ENCODE measurements at places on chromosomes 12 and 14. TPM values are rescaled to one million over a fixed set of nuclear protein-coding genes. Genes with fewer than 3 reads are reported as not detected.
A peak's percentile ranks its signal among the peaks of the same experiment; 100 is the strongest.

Gene PPP1R13B
- 36.5 TPM for total RNA-seq

Gene ACVRL1
- not detected for total RNA-seq

Gene CLECL1
- not detected for total RNA-seq

Gene GPR84
- not detected for total RNA-seq

Gene RHEBL1
- 2.9 TPM for total RNA-seq

Gene PPP1CC
- total RNA-seq = 170 TPM

Gene GRIN2B
- not detected for total RNA-seq

Gene GRIP1
- 16.0 TPM for total RNA-seq

Gene ATG101
- total RNA-seq = 44.6 TPM

GRCh38 chr12:85275374-85275773 is 4.6 kb upstream of the ALX1 start:
- DNase-seq = no peak
- H3K27me3 ChIP-seq = no peaks in the 10 kb centered on the region
- H3K4me3 ChIP-seq = no peak overlapping the region
- no peaks in the 10 kb centered on the region for H3K4me1 ChIP-seq
- no peaks in the 10 kb centered on the region for H3K36me3 ChIP-seq
- no peak overlapping the region for H3K27ac ChIP-seq

GRCh38 chr12:52808573-52809160 is 5.2 kb downstream of the KRT4 start:
- H3K4me3 ChIP-seq = no peak overlapping the region
- H3K27ac ChIP-seq = no peak overlapping the region
- DNase-seq = no peak
- no peaks in the 10 kb centered on the region for H3K27me3 ChIP-seq
- no peaks in the 10 kb centered on the region for H3K36me3 ChIP-seq

DNA sequence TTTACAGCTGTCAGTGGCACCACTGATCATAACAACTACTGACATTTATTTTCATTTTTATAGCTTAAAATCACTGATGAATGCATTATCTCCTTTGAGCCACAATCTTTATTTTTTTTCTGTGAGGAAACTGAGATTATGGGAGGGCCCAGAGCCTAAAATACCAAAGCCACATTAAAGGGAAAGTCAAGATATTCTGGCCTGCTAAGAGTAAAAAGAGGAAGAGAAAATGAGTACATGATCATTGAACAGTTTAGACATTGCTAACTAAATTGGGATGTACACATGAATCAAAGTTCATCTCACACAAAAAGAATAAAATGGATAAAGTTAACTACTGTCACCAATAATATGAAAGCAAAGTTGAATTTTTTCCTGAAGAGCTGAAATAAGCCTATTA is 170.5 kb upstream of the GARIN2 start:
- no peaks in the 10 kb centered on the region for H3K27me3 ChIP-seq
- H3K36me3 ChIP-seq = no peaks in the 10 kb centered on the region
- H3K27ac ChIP-seq = no peak overlapping the region
- no peaks in the 10 kb centered on the region for H3K4me1 ChIP-seq
- no peak for DNase-seq
- H3K4me3 ChIP-seq = no peak overlapping the region

- peaks cover 91% of the 10 kb centered on the region for H3K27me3 ChIP-seq
- no peaks in the 10 kb centered on the region for H3K36me3 ChIP-seq
- H3K4me3 ChIP-seq = no peak within 1 kb of the TSS
- no peak within 1 kb of the TSS for H3K27ac ChIP-seq
- DNase-seq = no peak
Measured at GRCh38 chr14:74238974-74239847, at the start of gene VSX2. TSS of gene VSX2 (plus strand) at chr14:74239449. CDS start at chr14:74239562, 113 bp downstream.

GRCh38 chr14:103230021-103230420 is 104.0 kb upstream of the EIF5 start:
- H3K27ac ChIP-seq = no peak overlapping the region
- DNase-seq = no peak
- no peak overlapping the region for H3K4me3 ChIP-seq
- H3K27me3 ChIP-seq = no peaks in the 10 kb centered on the region
- H3K36me3 ChIP-seq = no peaks in the 10 kb centered on the region

- no peaks in the 10 kb centered on the region for H3K36me3 ChIP-seq
- no peak overlapping the region for H3K27ac ChIP-seq
- DNase-seq = no peak
- H3K27me3 ChIP-seq = no peaks in the 10 kb centered on the region
- H3K4me1 ChIP-seq = no peaks in the 10 kb centered on the region
Measured at GRCh38 chr12:91630083-91630482, 447.5 kb upstream of the DCN start.

DNA sequence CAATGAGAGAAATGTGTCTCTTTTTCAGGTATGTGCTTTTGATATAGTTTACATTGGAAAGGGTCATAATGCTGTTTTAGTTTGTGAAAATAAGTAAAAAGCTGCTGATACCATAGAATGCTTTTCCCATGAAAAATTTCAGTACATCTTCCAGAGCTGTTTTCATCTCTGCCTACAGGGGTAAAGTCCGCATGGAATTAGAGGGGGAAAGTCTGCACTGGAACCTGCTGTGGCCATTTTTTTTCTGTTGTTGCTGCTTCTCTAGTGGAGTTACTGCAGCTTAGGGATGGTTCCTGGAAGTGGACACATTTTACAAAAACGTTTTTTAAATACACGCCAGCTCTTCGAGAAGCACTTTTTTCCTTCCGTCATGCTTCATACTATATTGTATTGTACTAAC is 81.3 kb downstream of the VEZT start:
- H3K27ac ChIP-seq = no peak overlapping the region
- H3K27me3 ChIP-seq = no peaks in the 10 kb centered on the region
- H3K4me1 ChIP-seq = peaks cover 14% of the 10 kb centered on the region
- peaks cover 34% of the 10 kb centered on the region for H3K36me3 ChIP-seq

- DNase-seq = no peak
- no peaks in the 10 kb centered on the region for H3K36me3 ChIP-seq
- no peaks in the 10 kb centered on the region for H3K4me1 ChIP-seq
- H3K4me3 ChIP-seq = no peak overlapping the region
Measured at GRCh38 chr12:90970471-90970870, 15.5 kb upstream of the CCER1 start.

- peak overlapping the region; percentile 76 for H3K27ac ChIP-seq
- H3K4me3 ChIP-seq = no peak overlapping the region
- no peak for DNase-seq
- no peaks in the 10 kb centered on the region for H3K27me3 ChIP-seq
- no peaks in the 10 kb centered on the region for H3K36me3 ChIP-seq
Measured at GRCh38 chr14:34701808-34702207, 12.6 kb downstream of the CFL2 start.

- H3K4me3 ChIP-seq = no peak overlapping the region
- H3K4me1 ChIP-seq = no peaks in the 10 kb centered on the region
- H3K27ac ChIP-seq = no peak overlapping the region
- H3K36me3 ChIP-seq = no peaks in the 10 kb centered on the region
- DNase-seq = no peak
Measured at GRCh38 chr12:86257134-86257533, 943 bp upstream of the MGAT4C start.

DNA sequence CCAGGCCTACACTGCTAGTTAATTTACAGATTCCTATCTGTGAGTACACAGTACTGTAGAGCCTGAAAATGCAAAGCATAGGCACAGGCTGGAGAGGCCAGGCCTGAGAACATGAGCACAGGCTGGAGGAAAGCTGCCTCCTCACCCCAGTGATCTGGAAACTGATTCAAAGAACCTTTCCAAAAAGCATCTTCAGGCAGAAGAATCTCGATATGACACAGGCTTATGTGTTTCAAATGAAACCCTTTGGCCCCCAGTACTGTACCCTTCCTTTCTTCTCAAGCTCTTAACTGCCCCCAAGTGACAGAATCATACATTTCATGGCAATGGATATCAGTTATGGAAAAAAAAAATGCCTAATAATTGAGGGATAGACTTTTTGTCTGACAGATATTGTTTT is 122.0 kb downstream of the KCNC2 start:
- no peak for DNase-seq
- no peak overlapping the region for H3K27ac ChIP-seq
- no peaks in the 10 kb centered on the region for H3K27me3 ChIP-seq
- H3K36me3 ChIP-seq = no peaks in the 10 kb centered on the region

DNA sequence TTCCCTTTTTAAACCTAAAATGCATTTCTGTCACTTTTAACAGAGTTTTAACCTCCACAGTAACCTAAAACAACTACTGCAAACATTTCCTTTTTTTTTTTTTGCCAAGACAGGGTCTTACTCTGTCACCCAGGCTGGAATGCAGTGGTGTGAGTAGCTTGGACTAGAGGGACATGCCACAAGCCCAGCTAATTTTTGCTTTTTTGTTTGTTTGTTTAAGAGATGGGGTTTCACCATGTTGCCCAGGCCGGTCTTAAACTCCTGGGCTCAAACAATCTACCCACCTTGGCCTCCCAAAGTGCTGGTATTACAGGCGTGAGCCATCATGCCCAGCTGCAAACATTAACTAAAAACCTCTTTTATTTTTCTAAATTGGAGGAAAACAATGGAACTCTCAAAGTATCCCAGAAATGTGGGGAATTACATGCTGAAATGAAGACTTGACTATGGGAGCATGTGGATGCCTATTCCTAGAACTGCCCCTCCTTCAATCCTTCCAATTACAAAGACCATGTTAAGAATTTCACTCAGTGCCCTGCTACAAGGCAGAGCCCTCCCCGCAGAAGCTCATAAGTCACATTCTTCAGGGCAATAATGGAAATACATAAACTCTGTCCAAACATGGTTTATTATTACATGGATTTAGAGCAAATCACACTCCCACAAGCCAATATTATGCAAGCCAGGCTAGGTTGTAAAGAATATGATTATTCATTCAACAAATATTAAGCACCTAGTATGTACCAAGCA is 66.9 kb downstream of the C12orf56 start:
- no peak for DNase-seq
- no peaks in the 10 kb centered on the region for H3K27me3 ChIP-seq
- no peaks in the 10 kb centered on the region for H3K36me3 ChIP-seq
- no peak overlapping the region for H3K4me3 ChIP-seq

- DNase-seq = no peak
- peaks cover 14% of the 10 kb centered on the region for H3K4me1 ChIP-seq
- H3K27ac ChIP-seq = no peak overlapping the region
Measured at GRCh38 chr12:108849660-108850059, 7.7 kb downstream of the SSH1 start.

GRCh38 chr12:94146166-94146936 is 2.0 kb upstream of the PLXNC1 start:
- DNase-seq = no peak
- H3K27ac ChIP-seq = no peak overlapping the region
- H3K4me3 ChIP-seq = no peak overlapping the region
- no peaks in the 10 kb centered on the region for H3K4me1 ChIP-seq

DNA sequence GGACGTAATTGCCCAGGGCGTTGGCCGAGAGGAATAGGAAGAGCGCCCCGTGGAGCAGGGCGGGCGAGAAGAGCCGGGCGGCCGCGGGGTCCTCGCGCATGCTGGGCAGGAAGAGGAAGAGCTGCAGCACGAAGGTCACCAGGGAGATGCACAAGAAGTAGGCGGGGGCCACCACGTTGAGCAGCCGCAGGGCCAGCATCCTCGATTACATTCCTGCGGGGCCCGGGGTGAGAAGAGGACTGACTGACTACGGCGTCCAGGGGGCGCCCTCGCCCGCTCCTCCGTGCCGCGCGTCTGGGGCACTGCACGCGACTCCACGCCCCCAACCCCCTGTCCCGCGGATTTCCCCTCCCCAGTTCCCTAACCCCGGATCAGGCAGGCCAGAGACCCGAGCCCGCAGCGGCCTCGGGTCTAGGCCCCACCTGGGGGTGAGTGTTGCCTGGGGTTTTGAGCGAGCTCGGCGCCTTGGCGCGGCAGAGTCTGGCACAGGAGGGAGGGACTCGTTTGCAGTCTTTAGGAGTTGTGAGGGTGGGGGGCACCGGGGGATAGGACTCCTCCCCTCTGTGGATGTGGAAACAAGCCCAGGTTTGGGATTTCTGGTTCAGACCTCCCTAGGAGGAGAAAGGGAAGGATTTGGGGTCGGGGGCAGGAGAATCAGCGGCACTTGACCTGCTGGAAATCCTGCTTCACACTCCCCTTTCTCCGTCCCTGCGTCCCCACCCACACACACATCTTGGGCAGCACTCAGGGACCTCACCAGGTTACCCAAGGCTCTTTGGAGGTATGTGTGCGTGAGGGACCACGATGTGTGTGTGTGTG is 1.8 kb downstream of the ZDHHC22 start:
- no peak overlapping the region for H3K27ac ChIP-seq
- no peak for DNase-seq
- H3K36me3 ChIP-seq = no peaks in the 10 kb centered on the region
- H3K27me3 ChIP-seq = peaks cover 95% of the 10 kb centered on the region
- H3K4me3 ChIP-seq = no peak overlapping the region

DNA sequence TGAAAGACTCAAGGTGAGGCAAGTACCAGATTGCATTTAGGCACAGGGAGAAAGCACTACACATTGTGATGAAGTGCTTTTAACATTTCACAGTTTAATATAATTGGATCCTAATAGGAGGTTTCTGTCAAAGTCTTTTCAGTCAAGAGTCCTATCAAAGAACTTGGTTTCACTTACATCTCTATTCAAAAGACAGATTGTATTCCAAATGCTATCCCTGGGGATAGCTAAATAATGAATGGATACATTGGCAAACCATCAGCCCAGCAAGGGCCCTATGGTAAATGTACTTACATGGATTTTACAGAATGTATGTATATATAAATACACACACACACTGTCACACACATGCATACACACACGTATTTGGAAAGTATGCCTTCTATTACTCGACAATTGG is 655.5 kb upstream of the FLRT2 start:
- no peaks in the 10 kb centered on the region for H3K4me1 ChIP-seq
- H3K4me3 ChIP-seq = no peak overlapping the region

- H3K36me3 ChIP-seq = no peaks in the 10 kb centered on the region
- H3K4me1 ChIP-seq = no peaks in the 10 kb centered on the region
- no peak for DNase-seq
- H3K27ac ChIP-seq = no peak overlapping the region
Measured at GRCh38 chr12:86647800-86648199, 391.6 kb upstream of the MGAT4C start.

- no peak overlapping the region for H3K4me3 ChIP-seq
- DNase-seq = no peak
- no peaks in the 10 kb centered on the region for H3K27me3 ChIP-seq
- no peaks in the 10 kb centered on the region for H3K36me3 ChIP-seq
Measured at GRCh38 chr12:11801643-11802042, 152.2 kb downstream of the ETV6 start.

- H3K27me3 ChIP-seq = peaks cover 8% of the 10 kb centered on the region
- DNase-seq = no peak
- H3K27ac ChIP-seq = no peak overlapping the region
- H3K4me3 ChIP-seq = no peak overlapping the region
Measured at GRCh38 chr14:58954901-58955861, 233.3 kb upstream of the DAAM1 start.

Data from PC-9 (cell line).